Activated naive CD4-positive, alpha-beta T cell treated with anti-CD3 and anti-CD28 coated beads for 36 hours (primary cell): ENCODE measurements at places on chromosomes 6 and 20. TPM values are rescaled to one million over a fixed set of nuclear protein-coding genes. Genes with fewer than 3 reads are reported as not detected.

Gene CFB
- 1.7 TPM for total RNA-seq

Gene PTCHD4
- not detected for total RNA-seq

DNA sequence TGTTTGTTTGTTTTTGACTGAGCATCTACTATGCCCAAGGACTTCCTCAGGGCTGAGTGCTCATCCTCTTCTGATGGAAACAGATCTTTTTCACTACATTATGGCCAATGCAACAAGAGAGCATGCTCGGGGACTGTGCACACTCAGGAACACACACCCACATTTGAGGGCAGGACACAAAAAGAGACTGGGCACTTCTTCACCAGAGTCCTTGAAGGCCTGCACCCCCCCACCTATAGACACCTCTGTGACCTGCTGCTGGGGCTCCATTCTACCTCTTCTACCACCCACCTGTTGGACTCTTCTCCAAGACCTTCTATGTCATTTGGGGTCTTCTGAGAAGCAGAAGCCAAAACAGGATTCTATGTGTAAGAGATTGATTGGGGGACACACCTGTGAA, 9.2 kb upstream of the MAFB start:
- DNase-seq, result no peak
- no peak overlapping the region for H3K27ac ChIP-seq
- no peaks in the 10 kb centered on the region for H3K4me1 ChIP-seq
- H3K36me3 ChIP-seq, result no peaks in the 10 kb centered on the region
- no peak overlapping the region for H3K4me3 ChIP-seq

DNA sequence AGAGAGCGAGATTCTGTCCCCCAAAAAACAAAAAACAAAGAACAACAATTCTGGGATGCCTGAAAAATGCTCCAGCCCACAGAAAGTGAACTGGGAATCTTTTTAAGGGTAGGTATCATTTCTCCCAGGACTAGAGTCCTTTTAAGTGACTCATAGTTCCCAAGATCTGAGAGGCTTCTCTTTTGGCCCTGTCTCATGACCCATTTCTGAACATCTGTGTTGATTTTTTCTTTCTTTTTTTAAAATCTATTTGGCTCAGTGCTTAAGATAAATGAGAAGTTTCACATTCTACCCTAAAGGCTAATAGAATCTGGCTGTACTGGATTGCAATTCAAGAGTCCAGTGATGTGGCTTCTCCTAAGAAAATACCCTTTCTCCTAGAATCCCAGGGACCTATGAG, 217.6 kb upstream of the FOXQ1 start:
- no peak for DNase-seq
- H3K4me1 ChIP-seq, result no peaks in the 10 kb centered on the region
- H3K27me3 ChIP-seq, result peaks cover 10% of the 10 kb centered on the region
- H3K4me3 ChIP-seq, result no peak overlapping the region
- H3K36me3 ChIP-seq, result no peaks in the 10 kb centered on the region

Gene SPDEF
- 0.35 TPM for total RNA-seq
